ENCODE measurements at places on chromosomes 11 and 22.

- no peak for DNase-seq
Measured at GRCh38 chr22:46036558-46037408, 59.8 kb upstream of the WNT7B start.

- no peak for DNase-seq
Measured at GRCh38 chr22:38244106-38244505, 28.7 kb downstream of the TMEM184B start.

DNA sequence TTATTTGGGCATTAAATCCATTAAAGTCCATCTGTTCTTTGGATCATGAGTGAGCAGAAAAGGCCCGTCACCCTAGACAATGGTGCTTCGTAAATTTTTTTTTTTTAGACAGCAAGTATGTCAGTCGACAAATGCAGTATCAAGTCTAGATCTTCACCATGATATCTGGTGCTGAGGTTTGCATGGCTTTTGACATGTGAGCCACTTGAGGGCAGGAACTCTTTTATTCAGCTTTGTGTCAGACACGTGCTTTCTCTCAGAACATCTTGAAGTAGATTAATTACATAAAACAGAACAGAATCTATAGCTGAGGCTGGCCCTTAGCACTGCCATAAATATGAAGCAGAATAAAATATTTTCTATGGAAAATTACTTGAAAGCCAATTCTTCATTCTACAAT lies 62.9 kb upstream of the CARD18 start:
- DNase-seq, result no peak

DNA sequence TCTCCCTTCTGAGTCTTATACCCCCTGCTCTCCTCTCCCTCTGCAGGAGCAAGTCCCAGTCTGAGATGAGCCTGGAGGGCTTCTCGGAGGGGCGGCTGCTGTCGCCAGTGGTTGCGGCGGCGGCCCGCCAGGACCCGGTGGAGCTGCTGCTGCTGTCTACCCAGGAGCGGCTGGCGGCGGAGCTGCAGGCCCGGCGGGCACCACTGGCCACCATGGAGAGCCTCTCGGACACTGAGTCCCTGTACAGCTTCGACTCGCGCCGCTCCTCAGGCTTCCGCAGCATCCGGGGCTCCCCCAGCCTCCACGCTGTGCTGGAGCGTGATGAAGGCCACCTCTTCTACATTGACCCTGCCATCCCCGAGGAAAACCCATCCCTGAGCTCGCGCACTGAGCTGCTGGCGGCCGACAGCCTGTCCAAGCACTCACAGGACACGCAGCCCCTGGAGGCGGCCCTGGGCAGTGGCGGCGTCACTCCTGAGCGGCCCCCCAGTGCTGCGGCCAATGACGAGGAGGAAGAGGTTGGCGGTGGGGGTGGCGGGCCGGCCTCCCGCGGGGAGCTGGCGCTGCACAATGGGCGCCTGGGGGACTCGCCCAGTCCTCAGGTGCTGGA lies 8.8 kb upstream of the MYRF start:
- no peak for DNase-seq

DNA sequence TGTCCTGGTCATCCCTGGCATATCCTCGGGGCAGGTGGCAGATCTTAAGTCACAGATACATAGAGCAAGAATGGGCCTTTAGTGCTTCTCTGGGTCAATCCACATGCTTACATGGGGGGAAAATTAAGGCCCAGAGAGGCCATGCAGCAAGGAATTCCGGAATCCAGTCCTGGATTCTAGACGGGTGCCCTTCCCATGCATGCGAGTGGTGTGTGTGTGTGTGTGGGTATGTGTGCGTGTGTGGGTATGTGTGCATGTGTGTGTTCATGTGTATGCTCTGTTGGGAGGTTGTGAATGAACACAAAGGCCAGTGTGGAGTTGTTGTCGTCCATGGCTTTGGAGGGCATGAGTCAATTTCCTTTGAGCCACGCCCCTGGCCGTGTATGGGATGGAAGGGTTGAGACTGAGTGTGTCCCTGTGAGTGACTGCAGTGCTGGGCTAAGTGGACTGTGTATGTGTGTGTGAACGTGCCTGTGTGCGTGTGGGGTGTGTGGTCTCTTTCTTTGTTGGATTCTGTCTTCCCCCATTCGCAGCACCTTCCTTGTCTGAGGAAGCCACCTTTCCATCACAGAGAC lies 33.4 kb upstream of the EIF3D start:
- DNase-seq, result no peak

DNA sequence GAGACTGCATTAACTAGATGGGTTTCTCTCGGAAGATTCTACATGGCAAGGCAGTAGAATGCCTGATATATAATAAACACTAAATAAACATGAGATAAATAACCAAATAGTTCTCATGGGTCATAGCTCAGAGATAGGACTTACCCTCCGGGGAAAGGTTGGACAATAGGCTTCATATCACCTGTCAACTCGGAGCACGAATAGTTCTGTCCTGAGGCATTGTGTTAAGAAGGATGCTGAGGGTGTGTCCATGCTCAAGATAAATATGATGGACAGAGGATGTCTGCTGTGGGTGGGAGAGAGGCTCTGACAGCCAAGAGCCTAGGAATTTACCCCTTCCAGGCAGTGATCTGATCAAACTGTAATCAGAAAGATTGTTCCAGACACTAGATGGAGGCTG lies 474.0 kb downstream of the MIAT start:
- no peak for DNase-seq

- DNase-seq, result no peak
Measured at GRCh38 chr11:110629594-110629993, 82.6 kb downstream of the ARHGAP20 start.

DNA sequence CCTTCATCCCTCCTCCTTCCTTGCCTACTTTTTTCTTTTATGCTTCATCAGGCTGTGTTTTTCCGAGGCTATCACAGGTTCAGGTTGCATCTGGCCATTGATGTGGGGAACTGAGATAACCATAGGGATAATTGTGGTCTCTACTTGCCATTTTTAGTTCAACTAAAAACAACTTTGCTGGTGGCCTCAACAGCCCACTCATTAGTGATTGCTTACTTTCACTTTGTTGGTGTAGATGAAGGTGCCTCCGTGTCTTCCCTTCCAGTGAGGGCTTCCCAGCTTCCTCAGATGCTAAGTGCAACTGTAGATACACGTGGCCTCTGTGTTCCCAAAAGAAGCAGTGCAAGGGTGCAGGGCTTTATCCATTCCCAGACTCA lies 35.0 kb downstream of the KCNJ1 start:
- no peak for DNase-seq

DNA sequence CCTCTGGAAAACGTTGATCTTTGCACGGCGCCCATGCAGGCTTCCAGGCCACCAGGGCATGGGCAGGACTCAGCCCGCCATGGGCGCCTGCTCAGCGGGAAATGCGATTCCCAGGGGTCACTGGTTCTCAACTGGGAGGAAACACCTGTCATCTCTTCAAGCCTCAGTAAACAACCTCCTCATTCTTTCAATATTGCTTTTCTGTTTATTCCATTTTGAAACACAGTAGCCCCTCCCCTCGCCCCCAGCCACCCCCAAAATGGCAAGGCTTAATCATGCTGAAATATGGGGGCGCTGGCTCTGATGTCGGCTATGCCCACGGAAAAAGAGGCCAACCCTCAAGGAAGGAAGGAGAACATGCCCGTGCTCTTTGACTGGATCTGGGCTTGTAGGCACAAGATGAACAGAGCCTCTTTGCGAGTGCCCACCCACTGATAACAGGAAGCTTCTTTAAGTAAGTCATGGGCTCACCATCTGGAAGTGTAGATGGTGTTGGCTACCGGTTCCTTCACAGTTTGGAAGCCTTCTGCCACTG lies 594 bp upstream of the POU2AF1 start:
- DNase-seq, result no peak

GRCh38 chr22:21816787-21817496 lies 50.5 kb downstream of the MAPK1 start:
- DNase-seq, result peak; percentile 35

DNA sequence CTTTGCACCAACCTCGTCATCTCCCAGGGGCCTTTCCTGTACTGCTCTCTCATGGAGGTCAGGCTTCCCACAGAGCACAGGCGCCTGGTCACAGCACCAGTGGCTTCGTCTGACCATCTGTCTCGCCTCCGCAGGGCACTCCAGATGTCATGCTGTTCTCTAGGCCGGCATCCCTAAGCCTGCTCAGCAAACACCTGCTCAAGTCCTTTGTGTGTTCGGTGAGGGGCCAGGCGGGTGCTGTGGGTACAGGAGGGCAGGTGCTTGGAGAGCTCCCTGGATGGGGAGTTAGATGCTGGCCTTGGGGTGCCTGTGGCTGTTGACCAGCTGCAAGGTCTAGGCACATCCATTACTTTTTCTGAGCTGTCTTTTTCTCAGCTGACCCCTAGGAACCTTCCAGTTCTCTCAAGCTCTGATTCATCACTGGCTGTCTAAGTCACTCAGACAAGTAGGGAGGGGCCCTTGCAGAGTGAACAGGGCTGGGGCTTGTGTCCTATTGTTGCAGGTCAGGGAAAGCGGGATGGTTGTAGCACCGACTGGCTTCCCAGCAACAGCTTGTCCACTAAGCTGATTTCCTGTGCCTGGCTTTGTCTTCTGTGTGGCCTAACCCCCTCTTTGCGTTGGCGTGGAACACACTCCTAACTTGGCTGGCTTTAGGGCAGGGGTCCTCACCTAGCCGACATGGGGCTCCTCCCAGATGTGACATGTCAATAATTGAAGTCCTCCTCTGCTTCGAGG lies 9.2 kb downstream of the CLDN5 start:
- no peak for DNase-seq

DNA sequence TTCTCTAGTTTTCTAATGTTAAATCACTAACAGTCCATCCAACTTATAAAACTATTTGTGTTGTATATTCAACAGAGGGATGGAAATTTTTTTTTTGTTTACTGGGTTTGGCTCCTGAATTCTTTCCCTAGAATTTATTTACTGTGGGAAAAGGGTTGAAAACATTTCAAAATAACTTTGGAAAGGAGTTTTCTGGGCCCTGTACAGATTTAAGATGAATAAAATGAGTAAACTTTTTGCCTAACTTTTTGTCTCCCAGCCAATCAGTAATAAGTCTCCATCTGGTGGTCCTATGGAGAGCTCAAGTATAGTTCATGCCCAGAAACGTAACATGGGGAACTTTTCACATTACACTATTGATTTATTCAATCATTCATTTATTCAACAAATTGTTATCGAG lies 16.7 kb upstream of the PRSS23 start:
- no peak for DNase-seq

DNA sequence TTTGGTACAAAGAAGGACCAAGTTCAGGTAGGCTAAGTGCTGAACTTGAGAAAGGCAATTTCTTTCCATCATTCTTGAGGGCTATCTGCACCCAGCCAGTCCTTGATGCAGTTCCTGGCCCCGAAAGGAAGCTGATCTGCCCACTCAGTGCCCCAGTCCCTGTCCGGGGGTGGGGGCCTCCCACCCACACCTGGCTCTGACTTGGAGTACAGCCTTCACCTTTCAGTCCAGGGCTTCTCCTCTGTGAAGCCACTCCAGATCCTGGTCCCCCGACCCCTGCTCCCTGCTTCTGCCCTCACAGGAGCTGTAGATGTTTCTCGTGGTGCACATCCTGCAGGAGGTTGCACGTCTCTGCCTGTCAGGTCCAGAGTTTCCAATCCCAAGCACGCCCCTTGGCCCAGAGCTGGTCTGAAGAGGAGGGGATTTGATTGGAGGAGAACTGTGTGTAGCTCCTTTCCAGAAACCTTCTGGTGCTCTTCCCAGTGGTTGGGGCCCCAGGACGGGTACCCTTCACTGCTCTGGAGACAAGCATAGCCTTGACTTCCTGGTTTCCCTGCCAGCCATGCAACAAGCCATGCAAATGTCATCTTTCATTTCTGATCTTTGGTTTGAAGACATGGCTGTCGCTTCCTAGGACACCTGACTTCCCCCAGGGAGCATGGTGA lies 75.3 kb downstream of the BCR start:
- DNase-seq, result no peak

DNA sequence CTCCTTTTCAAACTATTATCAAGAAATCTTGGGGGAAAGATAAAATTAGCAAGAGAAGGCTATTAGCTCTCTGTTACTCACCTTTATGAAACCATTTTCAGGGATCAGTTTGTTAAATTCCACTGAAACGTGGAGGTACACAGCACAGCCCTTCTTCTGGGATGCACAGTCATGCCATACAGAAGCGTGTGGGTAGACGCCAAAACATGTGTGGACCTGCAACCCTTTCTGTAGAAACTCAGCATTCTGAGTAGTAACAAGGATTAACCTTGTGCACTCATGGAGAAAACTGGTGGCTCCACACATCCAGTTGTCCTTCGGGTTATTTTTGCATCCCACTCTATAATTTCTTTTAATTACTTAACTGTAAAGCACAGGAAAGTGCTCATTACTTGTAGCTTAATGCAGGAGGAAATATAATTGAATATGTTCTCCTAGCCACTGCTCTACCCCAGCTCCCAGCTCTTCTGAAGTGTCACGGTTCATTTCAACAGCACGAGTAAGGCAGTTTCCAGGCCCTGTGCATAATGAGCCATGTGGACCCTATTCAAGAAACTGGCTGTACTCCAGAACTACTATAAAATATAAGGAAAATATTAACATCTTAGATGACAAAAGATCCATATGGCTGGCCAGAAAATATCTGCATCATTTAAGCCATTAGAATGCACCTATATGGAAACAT lies 26.1 kb downstream of the BDNF start:
- DNase-seq, result no peak

- no peak for DNase-seq
Measured at GRCh38 chr11:80636999-80637398, 1196.2 kb upstream of the TENM4 start.

- no peak for DNase-seq
Measured at GRCh38 chr11:7900686-7901085, 30.4 kb downstream of the OR10A6 start.

DNA sequence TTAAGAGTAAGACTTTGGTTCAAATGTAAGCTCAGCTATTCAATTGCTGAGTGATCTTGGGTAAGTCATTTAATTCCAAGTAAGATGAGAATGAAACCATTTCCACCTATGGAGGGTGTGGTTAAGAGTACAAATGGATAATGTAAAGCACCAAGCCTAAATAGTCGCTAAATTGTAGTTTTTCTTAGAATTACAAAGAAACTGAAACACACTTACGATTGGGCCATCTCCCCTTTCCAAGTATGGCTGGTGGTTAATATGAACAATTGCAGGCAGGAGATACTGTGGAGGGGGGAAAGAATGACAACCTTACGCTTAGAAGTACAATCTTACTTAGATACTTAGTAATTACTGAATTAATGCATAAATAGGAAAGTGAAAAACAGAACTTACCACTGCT lies 8.2 kb downstream of the DDX17 start:
- no peak for DNase-seq

DNA sequence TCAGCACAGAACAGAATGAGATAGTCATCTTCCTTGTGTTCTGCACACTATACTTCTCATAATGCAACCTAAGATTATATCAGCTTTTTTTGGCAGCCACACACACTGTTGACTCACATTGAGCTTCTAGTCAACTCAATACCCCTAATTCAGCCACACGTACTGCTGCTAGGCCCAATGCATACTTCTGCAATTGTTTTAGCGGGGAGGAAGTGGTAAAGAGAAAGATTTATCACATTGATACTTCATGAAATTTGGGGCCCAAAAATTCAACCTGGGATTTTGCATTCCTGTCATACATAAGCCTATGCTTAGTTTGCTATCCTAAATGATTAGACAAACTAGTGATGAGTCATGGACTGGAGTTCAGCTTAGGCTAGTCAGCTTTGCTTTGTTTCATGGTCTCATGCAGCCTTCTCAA lies 8.6 kb upstream of the UPB1 start:
- peak; percentile 74 for DNase-seq

GRCh38 chr22:36301384-36301828 lies 48.5 kb downstream of the APOL1 start:
- DNase-seq, result no peak
